ENCODE measurements at places on chromosomes 3 and 15.
A peak's percentile ranks its signal among the peaks of the same experiment; 100 is the strongest.

- no peak for DNase-seq
Observed at GRCh38 chr3:154758109-154758868, 321.8 kb upstream of the MME start.

DNA sequence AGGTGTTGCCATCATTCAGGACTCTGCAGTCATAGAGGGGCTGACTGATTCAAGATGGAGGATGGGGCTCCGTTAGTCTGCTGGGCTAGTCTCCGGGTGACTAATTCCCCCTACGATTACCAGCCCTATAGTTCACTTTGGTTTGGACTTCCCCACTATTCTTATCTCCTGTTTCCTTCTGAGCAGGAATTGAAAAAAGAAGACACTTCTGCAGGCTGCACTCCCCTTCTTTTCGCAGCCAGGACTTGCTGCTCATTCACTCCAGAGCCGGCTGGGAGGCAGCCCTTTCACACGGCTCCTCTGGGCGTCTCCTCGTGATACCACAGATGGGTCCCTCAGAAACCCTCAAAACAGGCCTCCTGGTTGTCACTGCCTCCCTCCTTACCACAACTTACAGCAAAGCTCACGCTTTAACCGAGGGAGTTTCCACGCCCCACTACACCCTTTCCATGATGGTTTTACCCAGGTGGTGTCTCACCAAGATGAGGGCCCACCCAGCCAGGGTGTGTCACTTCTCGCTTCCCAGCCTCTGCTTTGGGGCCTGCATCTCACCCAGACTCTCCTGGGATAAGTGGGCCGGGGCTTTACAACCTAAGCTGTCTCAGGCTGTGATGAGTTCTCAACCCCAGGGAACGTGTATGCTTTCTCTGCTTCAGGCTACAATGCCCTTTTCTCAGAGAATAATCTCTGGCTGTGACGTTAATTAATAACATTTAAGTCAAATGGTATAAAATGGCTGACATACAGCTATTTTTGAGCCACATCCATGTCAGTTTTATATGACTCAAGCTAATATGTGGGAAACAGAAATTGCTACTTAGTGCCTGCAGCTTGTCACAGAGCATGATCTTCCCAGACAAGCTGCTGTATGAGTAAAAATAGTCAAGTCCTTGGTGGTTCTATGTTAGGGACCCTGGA is 11.9 kb downstream of the CX3CR1 start:
- DNase-seq = peak; percentile 91

- DNase-seq = peak; percentile 59
Observed at GRCh38 chr15:69523010-69524001, 70.7 kb downstream of the RPLP1 start.

- DNase-seq = no peak
Observed at GRCh38 chr15:57522148-57522547, 69.6 kb upstream of the MYZAP start.

GRCh38 chr3:135018149-135018923 is 223.3 kb downstream of the EPHB1 start:
- no peak for DNase-seq

DNA sequence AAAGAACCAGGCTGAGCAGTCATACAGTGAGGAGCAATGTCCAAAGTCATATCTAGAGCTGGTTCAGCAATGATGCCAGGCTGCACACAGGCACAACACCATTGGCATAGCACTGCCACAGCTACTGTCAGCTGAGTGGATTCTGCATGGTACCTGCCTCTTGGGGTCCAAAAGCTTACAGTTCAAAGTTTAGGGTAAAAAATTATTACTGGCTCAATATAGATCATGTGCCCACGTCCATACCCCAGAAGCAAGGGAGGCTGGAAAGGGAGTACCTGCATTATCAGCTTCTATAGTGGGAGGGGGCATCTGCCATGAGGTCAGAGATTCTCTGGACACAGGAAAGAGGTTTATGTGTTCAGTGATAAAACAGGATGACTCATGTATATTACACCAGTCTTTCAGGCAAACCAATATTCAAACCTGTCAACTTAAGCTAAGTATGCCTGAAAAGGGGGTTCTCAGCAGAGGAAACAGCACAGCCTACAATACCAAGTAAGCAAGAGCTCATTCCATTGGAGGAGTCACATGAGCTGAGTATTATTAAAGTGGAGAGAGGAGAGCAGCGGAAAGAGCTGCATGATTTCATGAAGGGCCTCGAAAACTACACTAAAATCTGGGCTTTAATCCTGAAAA is 99.0 kb downstream of the ANO10 start:
- no peak for DNase-seq

DNA sequence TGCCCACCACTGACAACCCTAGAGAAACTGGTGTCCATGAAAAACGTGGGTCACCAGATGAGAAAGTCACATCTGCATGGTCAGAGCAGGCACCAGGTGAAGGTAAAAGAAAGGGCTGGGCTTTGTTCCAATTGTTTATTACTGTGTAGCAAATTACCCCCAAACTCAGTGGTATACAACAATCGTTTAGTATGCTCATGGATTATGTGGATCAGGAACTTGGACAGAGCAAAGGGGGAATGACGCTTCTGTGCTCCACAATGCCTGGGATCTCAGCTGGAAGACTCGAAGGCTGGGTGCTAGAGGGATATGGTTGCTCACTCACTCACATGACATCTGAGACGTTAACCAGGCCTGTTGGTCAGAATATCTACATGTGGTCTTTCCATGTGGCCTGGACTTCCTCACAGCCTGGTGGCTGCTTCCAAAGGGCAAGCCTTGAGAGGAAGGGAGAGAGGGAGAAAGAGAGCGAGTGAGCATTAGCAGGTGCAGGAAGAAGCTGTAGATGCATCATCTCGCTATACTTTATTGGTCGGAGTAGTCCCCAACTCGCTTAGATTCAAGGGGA is 44.9 kb downstream of the LPP start:
- DNase-seq = no peak

DNA sequence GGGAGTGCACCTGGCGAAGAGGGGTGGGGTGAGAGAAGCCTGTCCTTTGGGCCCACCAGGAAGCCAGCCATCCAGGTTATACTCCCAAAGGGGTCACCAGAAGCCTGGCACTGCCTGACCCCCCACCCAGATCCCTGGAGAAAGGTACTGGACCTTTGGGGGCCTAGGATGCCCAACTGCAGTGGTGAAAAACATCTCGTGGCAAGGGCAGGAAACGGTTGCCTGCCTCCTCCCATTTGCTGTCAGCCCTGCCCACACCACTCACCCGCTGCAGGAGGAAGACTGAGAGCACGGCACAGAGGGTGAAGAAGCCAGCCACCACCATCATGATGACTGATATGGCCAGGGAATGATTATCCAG is 2.2 kb upstream of the ULK3 start:
- DNase-seq = peak; percentile 76

DNA sequence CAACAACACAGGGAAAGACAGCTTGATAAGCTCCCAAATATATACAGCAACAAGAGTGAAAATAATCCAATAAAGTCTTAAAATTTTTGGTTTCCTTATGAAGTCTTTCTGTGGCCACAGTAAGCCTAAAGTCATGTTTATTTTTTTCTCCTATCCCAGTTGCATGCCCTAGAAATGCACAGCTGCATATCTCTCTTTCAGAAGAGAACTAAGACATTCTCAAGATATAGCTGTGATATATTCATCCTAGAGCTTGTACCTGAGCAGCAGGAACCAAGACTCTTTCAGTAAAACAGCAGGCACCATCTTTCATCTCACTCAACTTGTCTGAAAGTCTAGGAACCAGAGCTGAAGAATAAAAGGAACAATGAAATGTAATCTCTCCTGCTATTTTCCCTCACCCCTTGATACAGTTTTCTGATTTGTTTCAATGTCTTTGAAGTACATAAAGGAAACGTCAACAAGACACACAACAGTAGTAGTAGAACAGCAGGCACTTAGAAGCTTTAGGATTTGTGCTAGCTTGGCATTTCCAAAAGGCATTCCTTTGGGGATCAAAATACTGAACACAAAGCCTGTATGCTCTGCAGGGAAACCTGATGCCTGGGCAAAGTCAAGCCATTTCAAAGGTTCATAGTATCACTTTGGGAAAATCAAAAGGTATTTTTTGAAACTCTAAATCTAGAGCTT is 536.8 kb downstream of the PYDC2 start:
- no peak for DNase-seq

DNA sequence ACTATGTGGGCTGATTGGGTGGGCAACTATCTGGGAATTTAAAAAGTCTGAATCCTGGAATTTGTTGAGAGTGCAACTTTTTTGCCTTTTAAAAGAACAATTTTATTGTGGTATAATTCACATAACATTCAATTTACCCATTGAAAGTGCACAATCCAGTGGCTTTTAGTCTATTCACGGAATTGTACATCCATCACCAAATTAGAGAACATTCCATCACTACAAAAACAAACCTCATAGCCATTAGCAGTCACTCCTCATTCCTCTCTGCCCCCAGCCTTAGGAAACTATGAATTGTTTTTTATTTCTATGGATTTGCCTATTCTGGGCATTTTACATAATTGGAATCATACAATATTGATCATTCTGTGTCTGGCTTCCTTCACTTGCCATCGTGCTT is 101.8 kb upstream of the ALDH1A3 start:
- no peak for DNase-seq

GRCh38 chr3:25033407-25034029 is 394.5 kb upstream of the RARB start:
- no peak for DNase-seq

DNA sequence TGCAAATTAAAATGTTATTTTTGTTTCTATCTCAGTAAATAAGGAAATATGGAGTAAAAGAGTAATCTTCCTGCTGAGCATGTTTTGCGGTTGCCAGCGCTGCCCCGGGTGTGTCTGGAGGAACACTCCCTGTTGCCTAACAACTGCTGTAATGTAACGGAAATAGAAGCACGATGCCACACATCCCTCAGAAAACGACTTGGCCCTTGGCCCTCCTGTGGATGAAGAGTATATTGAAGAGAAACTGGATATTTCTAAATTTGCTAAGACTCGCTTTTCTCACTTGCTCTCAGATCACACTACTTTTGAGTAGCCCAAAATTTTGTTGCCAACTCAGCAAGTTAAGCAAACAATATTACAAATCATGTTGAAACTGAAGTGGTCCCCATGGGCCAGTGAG is 18.9 kb downstream of the CX3CR1 start:
- DNase-seq = peak; percentile 27

- no peak for DNase-seq
Observed at GRCh38 chr3:151296226-151296625, 17.9 kb upstream of the P2RY14 start.

GRCh38 chr3:6805236-6805635 is 55.7 kb upstream of the GRM7 start:
- no peak for DNase-seq

DNA sequence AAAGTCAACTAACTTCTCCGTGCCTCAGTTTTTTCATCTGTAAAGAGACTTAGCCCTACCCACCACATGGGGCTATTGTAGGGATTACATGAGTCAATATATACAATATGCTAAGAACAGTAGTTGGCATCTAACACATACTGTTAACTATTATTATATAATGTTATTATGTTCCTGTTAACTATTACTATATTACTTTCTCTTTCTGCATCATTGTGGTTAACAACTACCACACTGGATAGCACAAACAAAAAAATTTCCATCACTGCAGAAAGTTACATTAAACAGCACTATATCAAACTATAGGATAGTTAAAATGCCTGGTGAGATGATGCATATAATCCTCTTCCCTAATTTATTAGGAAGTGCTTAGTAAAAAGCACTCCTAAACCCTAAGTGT is 23.7 kb downstream of the STAG1 start:
- DNase-seq = no peak

DNA sequence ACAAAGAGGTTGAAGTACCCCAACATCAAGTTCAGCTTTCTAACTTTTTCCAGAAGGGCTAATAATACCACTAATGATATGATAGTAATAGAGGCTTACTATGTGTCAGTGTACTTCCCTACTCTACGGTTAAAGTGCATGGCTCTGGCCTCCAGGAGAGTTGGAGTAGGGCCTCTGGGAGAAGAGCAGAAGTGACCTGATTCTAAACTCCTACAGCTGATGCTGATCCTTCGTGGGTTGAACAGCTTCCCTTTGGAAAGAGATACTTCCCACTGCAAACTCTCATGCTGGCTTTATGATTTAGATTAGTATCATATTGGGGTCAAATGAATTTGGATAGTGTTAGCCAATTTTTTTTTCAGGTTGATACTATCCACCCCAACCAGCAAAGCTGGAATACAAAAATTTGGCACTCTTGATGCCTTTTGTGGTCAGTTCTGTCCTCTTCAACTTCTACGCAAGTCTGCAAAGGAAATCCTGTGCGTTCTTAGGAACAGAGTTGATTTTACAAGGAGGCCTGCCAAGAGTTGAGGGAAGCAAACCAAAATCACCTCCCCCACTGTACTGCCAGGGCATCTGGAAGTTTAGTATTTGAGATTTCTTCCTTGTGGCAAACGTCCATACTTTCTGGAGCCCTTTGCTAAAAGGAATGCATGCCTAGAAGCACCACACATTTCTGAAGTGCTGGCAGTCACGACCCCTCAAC is 17.8 kb downstream of the TMEM212 start:
- no peak for DNase-seq

DNA sequence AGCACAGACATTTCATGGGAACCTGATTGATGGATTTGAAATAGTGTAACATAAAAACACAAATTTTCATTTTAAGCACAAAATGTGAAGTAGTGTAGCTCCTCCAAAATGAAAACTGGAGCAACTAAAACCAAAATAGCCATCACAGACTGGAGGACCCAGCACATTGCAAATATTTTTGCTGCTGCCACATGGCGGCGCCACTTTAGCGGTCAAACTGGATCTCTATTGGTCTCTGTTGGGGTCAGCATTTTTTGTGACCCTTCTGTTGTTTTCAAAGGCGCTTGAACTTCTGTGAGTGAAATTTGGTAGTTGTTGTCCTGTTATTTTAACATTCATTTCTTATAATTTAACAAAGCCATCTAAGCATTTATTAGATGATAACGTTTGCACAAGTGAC is 259.9 kb downstream of the IL20RB start:
- no peak for DNase-seq

DNA sequence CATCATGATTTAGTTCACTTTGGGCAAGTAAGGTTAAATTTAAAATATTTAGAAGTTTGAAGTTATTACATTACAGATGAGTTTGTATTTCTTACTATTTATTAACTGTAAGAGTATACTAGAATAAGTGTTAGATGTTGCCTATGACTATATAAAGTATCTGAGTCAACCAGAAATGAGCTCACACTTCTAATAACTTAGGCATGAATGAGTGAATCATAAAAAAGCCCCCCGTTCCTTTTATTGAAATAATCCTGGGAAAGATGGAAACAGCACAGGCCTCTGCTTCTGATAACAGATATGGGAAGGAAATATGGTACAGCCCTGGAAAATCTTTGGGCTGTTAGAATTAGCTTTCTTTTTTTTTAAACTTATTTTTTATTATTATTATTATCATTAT is 66.6 kb upstream of the TGFBR2 start:
- no peak for DNase-seq

- no peak for DNase-seq
Observed at GRCh38 chr3:29937185-29937584, 656.3 kb downstream of the RBMS3 start.
